ENCODE measurements at places on chromosomes 16 and 17. TPM values are rescaled to one million over a fixed set of nuclear protein-coding genes. Genes with fewer than 3 reads are reported as not detected.

KRTAP17-1 gene
- not detected for total RNA-seq

CACNG1 gene
- 0.32 TPM for total RNA-seq

GRCh38 chr17:46063241-46063640, 64.2 kb downstream of the STH start:
- no peak for DNase-seq

DNA sequence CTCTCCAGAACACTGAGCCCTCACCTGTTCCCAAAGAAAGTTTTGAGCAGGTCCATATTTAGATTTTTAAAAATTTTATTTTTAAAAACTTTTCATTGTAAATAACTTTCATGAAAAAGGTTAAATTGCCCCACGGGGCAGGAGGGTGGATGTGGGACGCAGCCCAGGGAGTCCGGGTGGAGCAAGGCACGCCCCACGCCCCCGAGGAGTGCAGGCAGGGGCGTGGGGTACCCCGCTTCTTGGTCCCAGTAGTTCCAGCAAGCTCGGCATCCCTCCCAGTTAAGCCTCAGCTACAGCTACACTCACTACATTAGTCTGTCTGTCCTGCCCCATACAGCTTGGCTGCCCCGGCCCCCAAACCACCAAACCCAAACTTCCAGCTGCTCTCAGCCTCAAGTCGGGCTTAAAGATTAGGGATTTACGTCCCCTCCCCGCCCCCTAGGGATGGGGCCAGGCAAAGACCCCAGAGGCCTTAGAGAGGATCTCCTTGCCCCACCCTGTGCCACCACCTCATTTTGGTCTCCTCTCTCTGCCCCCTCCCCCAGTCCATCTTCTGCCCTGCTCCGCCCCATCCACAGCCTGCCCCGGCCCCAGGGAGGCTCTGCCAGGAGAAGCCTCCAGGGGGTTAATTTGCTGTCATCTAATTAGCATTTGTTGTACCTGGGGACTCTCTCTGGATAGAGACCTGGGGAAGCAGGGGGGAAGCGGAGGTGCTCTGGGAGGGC, 4.6 kb downstream of the FOXJ1 start:
- DNase-seq, result no peak

GRCh38 chr16:69106491-69107315, 1.2 kb downstream of the HAS3 start:
- peak; percentile 28 for DNase-seq

DNA sequence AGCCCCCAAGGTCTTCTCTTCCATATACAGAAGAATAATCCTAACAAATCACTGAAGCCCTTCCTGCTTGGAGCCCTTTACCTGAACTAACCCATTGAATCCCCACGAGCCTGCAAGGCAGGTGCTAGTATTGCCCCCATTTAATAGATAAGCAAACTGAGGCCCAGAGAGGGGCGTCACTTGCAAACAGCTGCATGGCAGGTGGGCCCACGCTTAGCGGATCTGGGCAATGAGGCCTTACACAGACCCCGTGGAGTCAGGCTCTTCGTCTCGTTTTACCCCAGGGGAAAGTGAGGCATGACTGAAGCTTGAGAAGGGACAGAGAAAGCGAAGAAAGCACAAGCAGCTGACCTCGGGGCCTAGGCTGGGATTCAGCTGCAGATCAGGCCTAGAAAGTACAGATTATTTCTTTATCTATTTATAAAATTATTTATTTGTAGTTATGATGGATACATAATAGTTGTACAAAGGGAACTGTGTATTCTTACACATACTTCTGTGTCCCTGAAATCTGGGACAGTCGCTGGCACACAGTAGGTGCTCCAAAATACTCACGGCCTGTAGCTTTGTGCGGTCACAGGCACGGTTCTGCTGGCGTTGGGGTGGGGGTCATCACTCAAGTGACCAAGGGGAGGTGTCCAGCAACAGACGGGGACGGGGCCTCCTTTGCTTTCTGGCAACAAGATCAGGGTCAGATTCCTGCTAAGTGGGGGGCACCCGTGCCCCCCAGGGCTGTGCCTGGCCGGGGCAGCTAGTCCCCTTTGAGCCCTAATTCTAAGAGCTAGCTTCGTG, 223.2 kb upstream of the GSE1 start:
- no peak for DNase-seq
